NCI-H526 treated with DMSO at 0.1 percent for 48 hours (cell line): ENCODE measurements at places on chromosomes 7 and 10.

GRCh38 chr10:19651549-19651948 lies 164.7 kb upstream of the PLXDC2 start:
- DNase-seq, result no peak

- DNase-seq, result no peak
Measured at GRCh38 chr10:110398419-110399105, 93.8 kb upstream of the SMNDC1 start.

DNA sequence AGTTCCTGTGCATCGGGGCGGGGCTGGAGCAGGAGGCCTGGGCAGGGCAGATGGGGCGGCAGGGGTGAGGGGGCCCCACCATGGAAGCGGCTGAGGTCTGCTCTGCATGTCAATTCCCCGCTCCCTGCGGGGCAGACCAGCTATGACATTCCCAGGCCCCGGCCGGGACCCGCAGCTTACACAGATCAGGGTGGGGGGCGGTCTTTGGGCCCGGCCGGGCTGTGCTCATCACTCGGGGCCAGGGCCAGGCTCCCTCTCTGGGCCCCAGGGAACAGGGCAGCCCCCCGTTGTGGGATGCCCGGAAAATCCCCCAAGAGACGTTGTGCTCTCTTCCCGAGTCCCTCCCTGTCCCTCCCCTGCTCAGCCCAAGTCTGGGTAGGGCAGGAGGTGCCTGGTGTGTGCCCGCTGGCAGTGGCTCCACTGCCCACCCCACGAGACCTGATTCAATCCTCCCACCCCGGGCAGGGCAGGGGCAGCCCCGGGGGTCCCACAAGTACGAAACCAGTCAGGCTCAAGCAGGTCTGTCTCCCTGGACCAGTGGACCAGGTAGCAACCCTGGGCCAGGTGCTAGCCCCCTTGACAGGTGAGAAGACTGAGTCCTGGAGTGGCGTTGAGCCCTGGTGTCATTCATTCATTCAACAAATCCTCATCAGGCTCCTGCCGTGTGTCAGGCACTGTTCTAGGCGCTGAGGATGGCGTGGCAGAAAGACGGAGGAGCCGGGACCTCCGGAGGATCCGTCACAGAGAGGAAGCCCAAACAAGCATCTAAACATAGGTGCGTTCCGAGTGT lies 29.0 kb downstream of the MICALL2 start:
- DNase-seq, result no peak

DNA sequence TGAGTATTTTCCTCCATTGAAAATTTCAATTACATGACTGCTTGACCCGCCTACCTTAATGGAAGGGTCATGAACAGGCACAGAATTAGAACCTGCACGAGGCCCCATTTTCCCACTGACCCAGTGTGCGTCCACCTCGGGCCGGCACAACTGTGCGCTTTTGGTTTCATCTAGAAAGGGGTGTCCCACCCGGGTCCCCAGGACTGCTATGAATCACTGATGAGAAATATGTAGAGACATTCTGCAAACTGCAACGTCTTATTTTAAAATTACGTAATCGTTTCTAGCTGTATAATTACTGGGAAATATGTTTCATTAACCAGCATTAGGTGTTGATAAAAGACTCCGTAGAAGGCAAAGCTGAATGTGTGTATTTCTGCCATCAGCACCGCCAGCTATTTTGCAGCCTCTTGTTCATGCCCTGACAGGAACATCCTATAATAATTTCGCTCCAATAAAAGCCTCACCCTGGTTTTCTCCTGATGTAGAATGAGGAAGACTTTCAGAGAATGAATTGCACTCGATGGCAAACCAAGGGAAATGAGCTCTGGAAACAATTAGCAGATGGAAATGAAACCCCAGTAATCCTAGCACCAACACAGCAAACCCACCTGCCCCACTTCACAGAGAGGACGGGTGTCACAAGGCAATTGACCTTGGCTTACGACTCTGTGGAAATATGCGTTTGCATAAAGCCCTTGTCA lies 562.1 kb downstream of the DNAJB6 start:
- no peak for DNase-seq

DNA sequence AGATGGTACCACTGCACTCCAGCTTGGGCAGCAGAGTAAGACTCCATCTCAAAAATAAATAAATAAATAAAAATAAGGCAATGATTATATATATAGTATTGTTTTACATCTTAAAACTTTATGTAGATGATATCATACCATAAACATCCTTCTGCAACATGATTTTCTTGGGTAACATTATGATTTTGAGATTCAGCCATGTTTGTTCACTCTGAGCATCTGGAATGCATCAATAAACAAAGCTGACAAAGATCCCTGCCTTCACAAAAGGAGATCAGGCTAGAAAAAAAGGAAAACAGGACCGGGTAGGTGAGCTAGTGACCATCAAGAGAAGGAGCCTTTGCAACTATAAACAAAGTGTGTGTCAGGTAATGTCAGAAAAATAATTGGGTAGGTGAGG lies 31.9 kb upstream of the KAT6B start:
- DNase-seq, result no peak

DNA sequence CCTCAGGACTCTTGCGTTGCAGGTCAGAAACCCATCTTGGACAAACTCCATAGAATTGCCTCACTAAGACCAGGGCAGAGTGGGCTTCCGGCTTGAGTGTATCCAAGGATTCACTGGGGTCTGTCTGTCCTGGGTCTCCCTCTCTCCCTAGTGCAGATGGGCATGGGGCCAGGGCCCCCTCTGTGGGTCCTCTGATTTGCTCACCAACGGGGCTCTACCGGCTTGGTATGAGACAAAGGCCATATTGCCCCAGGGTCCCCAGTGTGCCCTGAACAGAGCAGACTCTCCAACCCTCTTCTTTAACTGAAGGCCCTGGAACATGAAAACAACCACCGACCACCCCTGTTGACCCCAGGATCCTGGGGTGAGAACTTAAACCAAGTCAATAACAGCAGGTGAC lies 68.2 kb upstream of the CHST15 start:
- DNase-seq, result no peak

DNA sequence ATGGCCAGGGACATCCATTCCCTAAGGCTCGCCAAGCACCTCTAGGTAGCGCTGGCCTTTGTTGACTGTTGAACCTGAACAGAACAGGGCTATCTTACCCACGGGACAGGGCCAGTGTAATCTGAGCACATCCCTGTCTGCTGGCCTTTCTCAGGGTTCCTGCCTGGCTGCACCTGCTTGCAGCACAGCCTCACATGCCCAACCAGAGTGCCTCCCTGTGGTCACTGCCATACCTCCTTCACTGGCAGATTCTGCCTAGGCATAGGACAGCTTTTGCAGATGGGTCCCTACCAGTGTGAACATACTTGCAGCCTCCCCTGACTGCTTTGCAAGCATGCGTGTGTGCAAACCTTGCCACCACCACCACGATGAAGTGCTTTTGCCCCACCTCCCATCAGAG lies 15.8 kb upstream of the LIPN start:
- DNase-seq, result no peak

DNA sequence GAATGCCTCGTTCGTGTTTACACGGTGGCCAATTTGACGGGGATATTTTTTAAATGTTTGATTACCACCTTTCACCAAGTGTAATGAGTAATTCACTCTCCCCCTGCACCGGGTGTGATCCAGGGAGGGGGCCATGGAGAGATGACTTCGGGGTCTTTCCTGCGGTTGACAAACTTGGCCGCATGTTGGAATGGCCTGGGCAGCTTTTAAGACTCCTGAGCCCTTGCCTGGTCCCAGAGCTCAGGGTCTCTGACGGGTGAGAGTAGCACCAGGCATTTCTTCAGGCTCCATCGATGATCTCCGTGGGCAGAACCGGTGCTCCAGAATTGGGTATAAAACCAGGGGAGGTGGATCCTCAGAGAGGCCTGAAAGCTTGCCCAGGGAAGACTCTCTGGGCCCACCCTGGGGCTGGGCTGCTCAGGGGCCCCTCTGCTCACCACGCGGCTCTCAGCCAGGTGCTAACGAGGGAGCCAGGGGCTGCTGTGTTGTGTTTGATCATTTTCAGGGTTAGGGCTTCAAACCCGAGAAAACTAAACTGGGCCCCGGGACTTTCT lies 882 bp downstream of the ZNF282 start:
- no peak for DNase-seq

DNA sequence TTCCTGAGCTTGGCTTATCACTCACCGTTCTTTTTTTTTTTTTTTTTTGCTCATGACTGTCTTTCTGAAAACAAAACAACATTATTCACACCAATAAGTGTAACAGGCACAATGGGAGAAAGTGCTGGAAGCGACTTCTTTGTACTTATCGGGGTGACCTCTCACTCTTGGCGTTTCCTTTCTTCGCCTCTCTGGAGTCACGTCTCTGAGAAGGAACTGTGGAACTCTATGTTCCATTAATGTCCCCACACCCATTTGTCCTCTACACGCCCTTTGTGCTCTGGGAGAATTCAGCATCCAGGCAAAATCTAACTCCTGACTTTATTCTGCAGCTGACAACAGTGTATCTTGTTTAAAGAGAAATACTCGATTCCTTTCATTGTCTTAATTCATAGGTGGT lies 70.8 kb upstream of the FAM204A start:
- no peak for DNase-seq

DNA sequence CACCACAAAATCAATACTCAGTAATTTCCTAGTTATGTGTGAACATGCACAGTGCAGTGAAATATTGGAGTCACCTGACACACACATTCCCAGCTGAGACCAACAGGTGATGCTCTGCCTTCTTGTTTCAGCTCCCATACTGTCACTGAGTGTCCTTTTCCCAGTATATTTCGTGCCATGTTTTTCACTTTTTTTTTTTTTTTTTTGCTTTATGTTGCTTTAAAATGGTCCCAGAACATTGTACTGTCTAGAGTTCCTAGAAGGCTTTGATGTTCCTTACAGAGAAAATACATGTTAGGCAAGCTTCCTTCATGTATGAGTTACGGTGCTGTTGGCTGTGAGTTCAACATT lies 45.6 kb downstream of the ELAPOR2 start:
- no peak for DNase-seq

DNA sequence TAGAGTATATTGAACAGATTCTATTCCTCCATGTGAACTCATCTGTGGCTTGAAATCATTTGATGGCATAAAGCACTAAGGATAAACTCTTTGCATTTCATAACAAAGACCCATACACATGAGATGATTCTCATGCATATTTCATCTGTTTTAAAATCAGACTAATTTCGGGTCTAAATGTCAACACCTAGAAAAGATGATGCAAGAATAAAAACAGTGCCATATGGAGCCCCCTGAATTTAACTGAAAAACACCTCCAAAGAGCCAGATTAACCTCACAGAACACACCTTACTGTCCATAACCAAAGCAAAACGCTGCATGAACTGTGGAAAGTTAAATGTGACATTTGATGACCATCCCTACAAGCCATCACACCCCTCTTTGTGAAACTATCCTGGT lies 59.7 kb downstream of the ELAPOR2 start:
- DNase-seq, result no peak

- no peak for DNase-seq
Measured at GRCh38 chr10:93080350-93081046, 6.8 kb downstream of the CYP26A1 start.

GRCh38 chr10:78471723-78472550 lies 438.3 kb downstream of the RPS24 start:
- DNase-seq, result no peak

DNA sequence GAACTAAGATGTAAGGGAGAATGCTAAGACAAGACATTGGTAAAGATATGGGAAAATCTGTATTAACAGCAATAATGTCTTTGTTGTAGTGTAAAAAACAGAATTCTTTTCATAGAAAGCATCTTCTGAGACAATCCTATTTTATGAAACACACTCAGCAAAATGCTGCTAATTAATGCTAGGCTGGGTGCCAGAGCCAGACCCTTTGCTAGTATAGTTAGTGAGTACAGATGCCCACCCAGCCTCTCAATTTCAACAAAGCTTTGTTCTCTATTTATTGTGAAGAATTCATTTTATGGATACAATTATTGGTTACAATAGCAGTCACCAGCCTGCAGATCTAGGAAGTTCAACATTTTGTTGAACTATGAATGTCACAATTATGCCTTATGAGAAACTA lies 131.0 kb downstream of the SEM1 start:
- DNase-seq, result no peak

DNA sequence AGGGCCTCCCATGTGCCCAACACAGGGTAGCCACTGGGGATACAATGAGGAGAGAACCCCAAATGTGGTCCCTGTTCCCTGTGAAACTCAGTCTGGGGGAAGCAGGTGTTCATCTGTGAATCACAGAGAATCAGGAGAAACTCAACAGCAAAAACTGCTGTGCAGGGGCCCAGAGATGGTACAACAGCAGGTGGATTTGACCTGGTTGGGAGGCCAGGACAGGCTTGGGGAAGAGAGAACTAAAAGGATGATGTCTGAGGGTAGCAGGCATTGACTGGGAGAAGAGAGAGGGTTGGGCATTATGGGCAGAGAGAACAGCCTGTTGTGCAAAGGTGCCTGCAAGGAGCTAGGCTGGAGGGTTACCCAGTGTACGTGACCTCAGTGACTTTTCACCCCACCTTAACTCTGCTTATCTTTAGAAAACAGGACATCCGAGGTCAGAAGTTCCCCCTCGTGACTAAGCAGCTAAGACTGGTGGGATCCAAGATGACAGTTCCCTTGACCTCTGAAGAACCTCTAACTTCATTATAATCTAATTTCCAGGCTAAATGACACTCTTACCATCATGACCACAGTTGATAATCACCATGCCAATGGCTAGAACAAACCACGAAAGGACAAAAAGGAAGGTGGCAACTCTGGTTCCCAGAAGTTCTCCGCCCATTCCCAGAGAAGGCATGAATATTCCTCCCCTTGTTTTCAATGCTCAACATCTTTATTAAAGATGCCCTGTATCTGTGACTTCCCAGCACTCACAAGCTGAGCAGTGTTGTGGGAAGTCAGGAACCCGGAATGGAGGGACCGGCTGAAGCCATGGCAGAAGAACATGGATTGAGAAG lies 5.1 kb upstream of the ADAMTS14 start:
- DNase-seq, result no peak

GRCh38 chr7:132251327-132251659 lies 325.0 kb downstream of the PLXNA4 start:
- peak; percentile 67 for DNase-seq

GRCh38 chr7:134962270-134962780 lies 24.0 kb upstream of the AGBL3 start:
- DNase-seq, result no peak

DNA sequence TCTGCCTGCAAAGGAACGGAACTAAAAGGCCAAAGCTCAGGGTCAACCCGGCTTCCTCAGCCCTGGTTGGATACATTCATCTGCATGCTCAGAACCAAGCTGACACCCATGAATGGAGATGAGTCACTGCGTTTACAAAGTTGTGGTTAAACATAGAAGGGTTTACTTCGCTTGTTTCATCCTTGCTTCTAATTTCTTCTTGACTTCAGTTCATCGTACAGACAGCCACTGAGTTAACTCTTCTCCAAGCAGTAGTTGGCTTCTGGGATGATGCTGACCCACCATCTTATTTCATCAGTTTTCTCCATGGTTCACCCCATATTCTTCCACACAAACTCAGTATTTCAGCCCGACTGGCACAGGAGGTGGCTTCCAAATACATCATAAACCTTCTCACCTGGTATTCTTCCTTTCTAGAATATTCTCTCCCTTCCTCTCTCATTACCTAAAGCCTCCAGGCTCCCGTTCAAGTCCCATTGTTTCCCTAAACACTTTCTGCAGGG lies 166.3 kb upstream of the RNF32 start:
- no peak for DNase-seq
